ENCODE measurements at places on chromosomes 11 and 22.

DNA sequence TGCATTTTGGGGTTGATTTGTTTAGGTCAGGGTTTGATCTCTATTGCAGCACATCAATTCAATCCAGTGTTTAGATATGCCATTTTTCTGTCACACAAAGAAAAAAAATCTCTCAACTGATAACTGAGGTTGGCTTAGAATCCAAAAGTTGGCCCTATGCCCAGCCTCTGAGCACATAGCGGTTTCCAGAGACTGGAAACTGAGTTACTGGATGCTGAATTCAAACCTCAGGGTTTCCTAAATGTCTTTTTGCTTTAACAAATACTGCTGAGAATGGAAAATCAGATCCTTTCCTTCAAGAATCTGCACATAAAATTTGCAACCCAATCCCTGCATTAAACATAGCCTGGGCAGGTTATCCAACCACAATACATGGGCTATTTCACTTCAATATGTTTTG lies 4.0 kb downstream of the P4HA3 start:
- DNase-seq, result no peak

DNA sequence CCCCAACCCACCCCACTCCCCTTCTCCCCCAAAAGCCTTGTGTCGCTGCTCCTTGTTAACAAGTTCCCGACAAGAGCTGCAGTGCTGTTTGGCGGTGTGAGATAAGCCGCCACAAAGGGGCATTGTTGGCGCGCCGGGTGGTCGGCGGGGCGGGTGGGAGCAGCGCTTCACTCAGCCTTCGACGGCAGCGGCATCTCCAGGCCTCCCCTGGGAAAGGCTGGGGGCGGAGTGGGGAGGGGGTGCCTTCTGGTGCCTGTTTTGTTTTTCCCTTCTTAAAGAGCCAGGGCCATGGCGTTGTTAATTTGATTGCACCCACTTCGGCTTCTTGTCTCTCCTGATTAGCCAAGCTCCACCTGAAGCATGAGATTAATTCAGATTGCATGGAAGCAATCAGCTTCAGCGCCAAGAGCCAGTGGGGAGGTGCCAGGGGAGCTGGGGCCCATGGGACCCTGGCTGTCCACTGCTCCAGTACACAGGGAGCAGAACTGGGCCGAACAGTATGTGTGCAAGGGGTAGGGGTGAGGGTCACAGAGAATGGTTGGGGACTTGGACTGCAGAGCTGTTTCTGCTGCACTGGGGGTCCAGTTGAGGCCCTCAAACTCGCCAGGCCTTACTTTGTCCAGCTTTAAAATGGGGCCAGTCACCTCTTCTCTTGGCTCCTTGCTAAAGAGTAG lies 165.1 kb downstream of the CEP164 start:
- DNase-seq, result no peak

- DNase-seq, result no peak
Measured at GRCh38 chr11:94746721-94747120, 21.4 kb upstream of the AMOTL1 start.

GRCh38 chr22:41367680-41368542 lies 13.8 kb upstream of the TEF start:
- DNase-seq, result no peak

DNA sequence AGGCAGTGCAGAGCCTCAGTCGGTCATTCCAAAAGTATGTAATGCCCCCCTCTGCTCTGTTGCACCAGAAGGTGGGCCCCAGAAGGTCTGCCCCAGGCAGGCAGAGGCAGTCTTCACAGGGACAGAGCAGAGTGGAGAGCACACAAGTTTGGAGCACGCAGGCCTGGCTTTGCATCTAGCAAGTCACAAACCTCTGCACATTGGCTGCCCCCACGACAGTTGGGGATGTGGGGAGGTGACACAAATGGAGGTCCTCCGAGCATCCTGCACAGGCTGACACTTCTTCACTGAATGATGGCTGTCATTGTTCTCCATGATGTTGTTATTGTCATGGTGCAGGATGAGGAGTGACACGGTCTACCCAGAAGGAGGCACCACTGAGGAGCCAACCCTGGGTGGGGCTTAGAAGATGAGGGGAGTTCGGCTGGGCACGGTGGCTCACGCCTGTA lies 11.9 kb downstream of the TOM1 start:
- DNase-seq, result no peak

- no peak for DNase-seq
Measured at GRCh38 chr22:21444701-21445436, 22.3 kb upstream of the TMEM191C start.

All from NCI-H2081 treated with DMSO at 0.1 percent for 48 hours (cell line).